ENCODE measurements at places on chromosomes 4 and X.

DNA sequence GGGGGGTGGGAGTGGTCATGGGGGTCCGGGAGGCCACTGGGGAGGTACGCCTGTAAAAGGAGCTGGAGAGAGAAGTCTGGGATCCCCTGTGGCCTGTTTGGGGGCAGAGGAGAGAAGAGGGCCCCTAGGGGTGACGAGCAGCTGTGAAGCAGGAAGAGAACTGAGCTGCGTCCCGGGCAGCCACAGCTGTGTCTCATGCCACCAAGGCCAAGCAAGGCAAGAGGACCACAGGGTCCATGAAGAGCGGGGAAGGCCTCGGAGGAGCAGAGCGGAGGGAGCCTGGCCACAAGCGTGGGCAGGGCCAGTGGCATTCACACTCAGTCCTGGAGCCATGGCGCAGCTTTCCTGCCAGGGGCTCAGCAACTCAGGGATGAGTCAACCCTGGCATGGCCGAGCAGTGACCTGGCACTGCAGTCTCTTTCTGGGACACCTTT lies 13.6 kb upstream of the NAT8L start:
- DNase-seq, result no peak

DNA sequence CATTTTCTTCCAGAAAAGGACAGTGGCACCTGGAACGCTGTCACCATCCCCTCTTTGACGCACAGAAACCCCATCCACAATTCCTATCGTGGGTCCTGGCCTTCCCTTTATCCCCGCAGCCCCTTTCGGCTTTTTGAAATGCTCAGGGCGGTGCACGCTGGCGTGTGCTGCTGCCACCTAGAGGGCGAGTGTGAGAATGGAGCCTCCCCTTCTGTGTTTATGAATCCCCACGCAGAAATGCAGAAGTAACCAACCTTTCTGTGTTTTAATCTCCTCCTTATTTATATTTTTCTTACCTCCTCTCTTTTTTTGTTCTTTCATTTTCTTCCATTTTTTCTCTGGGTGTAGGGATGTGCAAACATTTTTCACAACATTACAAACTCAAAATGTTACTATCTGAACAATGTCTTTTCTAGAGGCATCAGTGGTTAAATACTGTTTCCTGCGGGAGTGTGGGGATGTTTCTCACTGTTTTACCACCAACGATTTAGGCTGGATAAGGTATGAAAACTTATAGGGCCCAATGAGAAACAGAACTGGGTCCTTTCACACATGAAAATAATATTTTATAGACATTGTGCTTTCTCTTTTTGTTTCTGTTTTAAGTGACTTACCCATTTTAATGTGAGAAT lies 50.0 kb downstream of the TMA16 start:
- DNase-seq, result peak; percentile 13

- DNase-seq, result no peak
These were observed 11.8 kb downstream of the DAPP1 start for GRCh38 chr4:99828477-99828876.

GRCh38 chr4:188232428-188232827 lies 93.2 kb downstream of the TRIML1 start:
- no peak for DNase-seq

DNA sequence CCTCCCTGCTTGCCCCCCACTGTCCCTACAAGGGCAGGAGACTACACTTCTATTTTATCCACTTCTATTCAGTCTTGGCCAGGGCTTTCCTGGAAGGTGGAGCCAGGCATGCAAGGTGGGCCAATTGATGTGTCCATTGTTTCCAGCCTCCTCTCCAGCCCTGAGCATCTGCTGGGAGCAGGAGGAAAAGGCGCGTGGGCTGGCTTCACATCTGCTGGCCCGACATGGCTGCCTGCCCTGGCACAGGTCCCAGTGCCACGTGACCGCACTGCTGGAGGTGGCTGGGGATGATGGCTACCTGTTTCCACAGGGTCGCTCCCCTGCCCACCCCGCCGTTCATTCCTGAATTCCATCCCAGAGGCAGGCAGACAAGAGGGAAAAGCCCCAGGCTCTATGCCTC lies 247.7 kb downstream of the AFAP1 start:
- no peak for DNase-seq

GRCh38 chr4:15130441-15130840 lies 128.2 kb downstream of the CPEB2 start:
- DNase-seq, result no peak

DNA sequence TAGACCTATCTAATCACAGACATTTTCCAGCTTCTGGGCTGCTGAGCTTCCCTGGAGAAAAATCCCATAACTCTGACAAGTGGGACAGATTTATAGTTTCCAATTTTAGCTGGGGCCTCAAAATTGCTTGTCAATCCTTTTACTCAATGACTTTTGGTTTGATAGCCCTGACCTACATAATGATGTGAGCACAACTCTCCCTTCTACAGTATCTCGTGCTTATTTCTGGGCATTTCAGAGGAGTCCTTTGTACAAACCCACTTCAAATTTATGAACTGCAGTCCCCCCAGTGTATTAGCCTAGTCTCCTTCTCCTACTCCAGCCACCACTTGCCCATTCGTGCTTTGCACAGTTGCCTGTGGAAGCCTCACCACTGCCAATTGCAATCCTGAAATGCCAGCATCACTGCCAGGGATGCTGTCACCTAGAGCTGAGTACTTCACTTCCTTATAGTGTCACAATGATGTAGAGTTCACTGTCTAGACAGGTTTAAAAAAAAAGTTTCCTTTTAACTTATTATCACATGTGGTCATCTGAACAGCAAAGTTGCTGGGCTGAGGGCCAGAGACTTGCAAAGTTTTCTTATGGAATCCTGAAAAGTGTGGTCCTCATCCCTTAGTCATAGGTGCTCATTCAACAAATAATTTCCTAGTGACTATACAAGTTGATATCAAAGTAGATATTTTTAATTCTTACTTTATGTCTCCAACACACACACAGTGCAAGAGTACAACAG lies 21.2 kb downstream of the TRAM1L1 start:
- DNase-seq, result no peak

DNA sequence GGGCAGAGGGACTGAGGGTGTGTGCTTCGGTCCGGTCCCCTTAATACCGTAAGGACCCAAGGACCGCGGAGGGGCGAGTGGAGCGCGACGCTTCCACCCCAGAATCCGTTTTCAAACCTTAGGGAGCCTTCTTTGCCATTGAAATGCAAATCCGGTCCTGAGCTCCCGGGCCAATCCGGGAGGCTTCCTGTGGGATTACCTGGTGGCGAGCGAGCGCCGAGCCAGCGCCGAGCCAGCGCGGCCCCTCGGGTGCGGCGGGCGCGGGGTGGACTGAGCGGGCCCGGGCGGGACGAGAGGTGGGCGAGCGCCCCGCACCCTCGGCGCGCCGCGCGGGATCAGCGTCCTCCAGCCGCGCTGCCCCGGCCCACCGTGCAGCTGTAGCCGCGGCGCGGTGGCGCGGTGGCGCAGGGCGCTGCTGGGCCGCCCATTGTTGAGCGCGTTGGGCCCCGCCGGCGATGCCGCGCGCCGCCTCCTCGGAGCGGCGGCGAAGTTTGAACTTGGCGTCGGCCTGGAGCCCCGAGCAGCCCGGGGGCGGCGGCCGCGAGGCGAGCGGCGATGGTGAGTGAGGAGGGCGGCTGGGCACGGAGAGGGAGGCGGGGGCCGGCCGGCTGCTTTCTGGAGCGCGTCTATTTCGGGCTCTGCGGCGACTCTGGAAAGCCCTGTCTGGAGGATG lies 208.7 kb downstream of the SOWAHB start:
- DNase-seq, result no peak

GRCh38 chrX:47662144-47662657 lies 3.2 kb upstream of the UXT start:
- no peak for DNase-seq

DNA sequence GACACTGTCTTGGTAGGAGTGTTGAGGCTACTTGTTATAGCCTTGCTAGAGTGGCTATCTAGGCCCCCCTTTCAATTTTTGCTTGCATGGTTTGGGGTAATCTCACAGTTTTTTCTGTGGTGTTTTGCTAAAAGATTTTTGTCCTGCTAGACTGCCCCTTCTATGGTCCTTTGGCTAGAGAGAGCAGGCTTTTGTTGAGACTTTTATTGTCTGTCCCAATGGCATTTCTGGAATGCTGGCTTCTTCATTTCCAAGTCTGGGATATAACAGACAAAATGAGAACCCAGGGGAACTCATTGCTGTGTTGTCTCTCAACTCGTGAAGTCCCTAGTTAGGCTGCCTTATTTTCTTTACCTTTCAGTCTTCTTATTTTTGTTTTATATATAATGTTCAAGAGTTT lies 160.2 kb upstream of the ZC4H2 start:
- DNase-seq, result no peak

DNA sequence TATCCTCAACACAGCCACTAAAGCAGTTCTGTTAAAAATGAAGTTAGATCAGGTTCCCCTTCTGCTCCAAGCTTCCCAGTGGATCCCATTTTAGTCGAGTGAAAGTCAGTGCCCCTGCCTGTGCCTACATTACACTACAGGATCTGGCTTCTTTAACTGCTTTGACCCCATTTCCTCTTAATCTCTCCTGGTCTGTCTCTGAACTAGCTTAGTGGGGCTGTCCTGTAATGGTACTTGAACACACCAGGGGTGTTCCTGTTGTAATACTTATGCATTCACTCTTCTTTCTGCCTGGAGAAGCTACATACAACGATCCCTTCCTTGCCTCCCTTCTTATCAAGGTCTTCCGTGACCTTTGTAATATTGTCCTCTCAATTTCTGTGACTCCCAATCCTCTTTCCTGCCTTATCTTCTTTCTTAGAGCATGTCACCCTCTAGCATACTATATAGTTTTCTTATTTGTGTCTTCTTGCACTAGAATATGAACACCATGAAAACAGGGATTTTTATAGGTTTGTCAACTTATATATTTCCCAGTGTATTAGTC lies 16.7 kb downstream of the ARSJ start:
- no peak for DNase-seq

- DNase-seq, result no peak
These were observed 109.3 kb upstream of the KLHL13 start for GRCh38 chrX:118225711-118226428.

DNA sequence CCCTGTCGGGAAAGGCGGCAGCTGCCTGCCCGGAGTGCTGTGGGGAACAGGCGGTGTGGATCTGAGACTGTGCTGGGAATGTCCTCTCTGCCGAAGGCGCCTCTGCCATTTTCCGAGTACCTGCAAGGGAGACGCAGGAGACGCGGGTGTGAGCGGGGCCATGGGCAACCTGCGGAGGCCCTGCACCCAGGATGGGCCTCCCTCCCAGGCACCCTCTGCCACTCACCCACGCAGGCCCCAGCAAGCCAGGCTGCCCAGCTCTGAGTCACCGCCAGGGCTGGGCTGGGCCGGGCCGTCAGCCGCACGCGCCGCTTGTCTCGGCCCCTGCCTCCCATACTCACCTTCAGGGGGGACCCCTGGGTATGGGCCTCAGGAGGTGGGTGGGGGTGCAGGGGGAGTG lies 3.5 kb upstream of the FGFR3 start:
- DNase-seq, result no peak
